Stimulated activated CD8-positive, alpha-beta memory T cell treated with anti-CD3 and anti-CD28 coated beads, Interleukin-7, amount 100 ng/mL, for 1 hour (primary cell): ENCODE measurements at places on chromosomes 5 and 9.

GRCh38 chr5:21181609-21182125 is 1193.7 kb upstream of the CDH18 start:
- no peak for DNase-seq

- no peak for DNase-seq
These were observed 7.3 kb downstream of the PIK3R1 start for GRCh38 chr5:68222824-68223354.

GRCh38 chr5:180049185-180049548 is 22.4 kb downstream of the RNF130 start:
- no peak for DNase-seq

GRCh38 chr9:33818167-33818846 is 1.3 kb downstream of the UBE2R2 start:
- no peak for DNase-seq

DNA sequence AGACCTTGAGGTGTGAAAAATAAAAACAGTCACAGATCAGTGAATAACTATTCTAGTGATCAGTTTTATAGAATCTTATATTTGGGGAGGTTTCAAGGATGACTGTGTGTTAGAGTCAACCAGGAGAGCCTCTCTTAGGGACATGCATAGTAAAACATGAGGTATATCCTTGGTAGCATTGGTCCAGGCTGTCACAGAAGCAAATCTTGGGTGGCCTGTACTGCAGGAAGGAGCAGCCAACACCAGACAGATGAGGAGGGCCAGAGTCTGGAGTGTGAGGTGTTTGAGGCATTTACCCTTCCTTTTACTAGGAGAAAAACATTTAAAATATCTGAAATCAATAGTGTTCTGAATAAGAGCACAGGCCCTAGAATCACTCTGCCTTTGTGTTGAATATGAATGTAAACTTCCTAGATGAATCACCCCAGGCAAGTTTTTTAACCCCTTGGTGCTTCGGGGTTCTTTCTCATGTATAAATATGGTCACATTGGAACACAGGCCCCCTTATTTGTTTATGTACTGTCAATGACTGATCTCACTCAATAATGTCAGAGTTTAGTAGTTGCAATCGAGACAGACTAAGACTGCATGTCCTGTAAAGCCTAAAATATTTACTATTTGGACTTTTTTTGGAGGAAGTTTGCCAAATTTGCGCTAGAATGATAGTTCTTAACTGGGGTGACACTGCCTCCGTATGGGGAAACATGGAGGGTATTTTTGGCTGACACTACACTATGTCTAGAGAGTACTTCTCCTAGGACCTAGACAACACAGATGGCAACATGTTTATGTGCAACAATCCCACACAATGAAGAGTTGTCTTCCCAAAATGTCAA is 416.5 kb upstream of the POU5F2 start:
- DNase-seq, result no peak

DNA sequence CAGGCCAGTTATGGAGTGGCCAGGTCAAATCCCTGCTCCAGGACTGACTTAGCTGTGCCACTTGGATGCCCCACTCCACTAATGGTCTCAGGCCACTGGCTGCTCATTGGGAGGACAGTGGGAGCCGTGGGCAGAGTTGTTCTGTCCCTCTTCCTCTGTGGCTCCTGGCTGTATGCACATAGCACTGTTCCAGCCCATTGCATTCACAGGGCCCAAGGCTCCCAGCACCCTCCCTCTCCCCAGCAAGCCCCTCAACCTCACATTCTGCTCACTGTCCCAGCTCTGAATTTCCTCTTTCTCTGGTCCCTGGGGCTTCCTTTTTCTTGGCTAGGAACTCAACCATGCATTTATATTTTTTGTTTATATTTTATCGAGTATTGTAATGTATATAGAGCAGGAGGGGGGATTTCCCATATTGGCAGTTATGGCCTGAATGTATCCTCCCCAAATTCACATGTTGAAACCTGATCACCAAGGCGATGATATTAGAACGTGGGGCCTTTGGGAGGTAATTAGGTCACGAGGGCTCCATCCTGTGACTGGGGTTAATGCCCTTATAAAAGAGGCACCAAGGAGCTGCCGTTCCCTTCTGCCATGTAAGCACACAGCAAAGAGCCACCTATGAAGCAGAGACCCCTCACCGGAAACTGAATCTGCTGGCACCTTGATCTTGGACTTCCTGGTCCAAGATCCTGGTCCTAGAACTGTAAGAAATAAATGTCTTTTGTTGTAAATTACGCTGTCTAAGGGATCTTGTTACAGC is 17.0 kb upstream of the MVB12B start:
- no peak for DNase-seq

GRCh38 chr5:40995801-40996586 is 75.1 kb downstream of the MROH2B start:
- DNase-seq, result no peak

- no peak for DNase-seq
These were observed 117.6 kb upstream of the ANKRD55 start for GRCh38 chr5:56350597-56351170.

DNA sequence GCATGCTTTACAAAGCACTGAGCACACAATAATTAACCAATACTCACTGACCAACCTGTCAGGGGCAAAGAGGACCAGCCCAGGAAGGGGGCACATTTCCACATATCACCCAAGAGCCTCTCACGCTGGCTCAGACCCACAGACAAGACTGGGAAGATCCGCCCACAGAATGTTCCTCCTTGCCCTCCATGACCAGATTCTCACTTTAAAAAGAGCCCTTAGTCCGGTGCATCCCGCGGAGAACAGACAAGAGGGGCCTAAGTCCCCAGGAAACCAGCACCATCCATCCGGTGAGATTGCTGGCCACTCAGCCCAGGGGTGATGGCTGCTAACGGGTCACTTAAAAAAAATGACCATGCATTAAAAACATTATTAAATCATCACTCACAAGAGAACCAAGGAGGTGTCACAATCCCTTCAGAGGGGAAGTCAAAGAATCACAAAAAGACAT is 32.9 kb downstream of the SEMA4D start:
- DNase-seq, result no peak

GRCh38 chr5:177601577-177602457 is 1.9 kb downstream of the B4GALT7 start:
- no peak for DNase-seq

GRCh38 chr9:133824106-133824801 is 86.1 kb upstream of the SARDH start:
- no peak for DNase-seq
